Cardiac ventricle fibroblast (primary cell): ENCODE measurements at places on chromosomes 5 and 9. TPM values are rescaled to one million over a fixed set of nuclear protein-coding genes. Genes with fewer than 3 reads are reported as not detected.

ANKRD18A gene
- total RNA-seq = not detected in 2 replicates

CATSPER3 gene
- not detected in 2 replicates for total RNA-seq

OR4F3 gene
- not detected in 2 replicates for total RNA-seq

TOR2A gene
- total RNA-seq = 6.9 and 7.1 TPM in 2 replicates

SAPCD2 gene
- 0.34 and 0.75 TPM in 2 replicates for total RNA-seq

PCDHB4 gene
- 0.64 and 0.75 TPM in 2 replicates for total RNA-seq

AUH gene
- 12.2 and 21.2 TPM in 2 replicates for total RNA-seq

MOB3B gene
- 0.06 and 0.15 TPM in 2 replicates for total RNA-seq

CDX1 gene
- total RNA-seq = not detected in 2 replicates

ARL14EPL gene
- total RNA-seq = not detected in 2 replicates

FBLL1 gene
- 0.29 and 0.56 TPM in 2 replicates for total RNA-seq

LIX1 gene
- not detected in 2 replicates for total RNA-seq

FAT2 gene
- total RNA-seq = 0.05 and 0.06 TPM in 2 replicates

BARHL1 gene
- total RNA-seq = not detected in 2 replicates

ADAMTSL1 gene
- 20.9 TPM in 2 replicates for total RNA-seq

NPR3 gene
- total RNA-seq = 6.5 and 7.2 TPM in 2 replicates

TMEM174 gene
- total RNA-seq = not detected in 2 replicates

WDR31 gene
- total RNA-seq = 0.81 and 0.98 TPM in 2 replicates

TRAPPC13 gene
- total RNA-seq = 7.3 and 7.6 TPM in 2 replicates

SPAG8 gene
- 1.4 TPM in 1 of 2 replicates, not detected in the other for total RNA-seq

TMOD1 gene
- total RNA-seq = 0.06 and 0.39 TPM in 2 replicates

DNAJC21 gene
- 22.8 and 33.4 TPM in 2 replicates for total RNA-seq

STK10 gene
- total RNA-seq = 24.2 and 24.7 TPM in 2 replicates

IFNA17 gene
- not detected in 2 replicates for total RNA-seq

SLC1A1 gene
- 16.2 and 18.7 TPM in 2 replicates for total RNA-seq

SAXO1 gene
- 0.20 and 3.6 TPM in 2 replicates for total RNA-seq

DND1 gene
- not detected in 2 replicates for total RNA-seq

FAXDC2 gene
- total RNA-seq = 17.4 and 20.8 TPM in 2 replicates

SLCO6A1 gene
- not detected in 2 replicates for total RNA-seq

SPINK14 gene
- total RNA-seq = not detected in 2 replicates

GRM6 gene
- not detected in 2 replicates for total RNA-seq

CTSV gene
- not detected in 2 replicates for total RNA-seq

ZNF608 gene
- 32.4 and 35.3 TPM in 2 replicates for total RNA-seq

PCDHGA4 gene
- 5.8 and 6.8 TPM in 2 replicates for total RNA-seq

HINT1 gene
- 73.1 and 96.7 TPM in 2 replicates for total RNA-seq

ADAMTSL2 gene
- 5.8 and 6.8 TPM in 2 replicates for total RNA-seq

IARS1 gene
- total RNA-seq = 72.6 and 80.5 TPM in 2 replicates

ORM2 gene
- not detected in 2 replicates for total RNA-seq

TCF7 gene
- total RNA-seq = 0.34 and 0.62 TPM in 2 replicates

EQTN gene
- not detected in 2 replicates for total RNA-seq

C9orf50 gene
- 0.12 TPM in 1 of 2 replicates, not detected in the other for total RNA-seq

SLC36A2 gene
- not detected in 2 replicates for total RNA-seq

GGTA1 gene
- total RNA-seq = 0.25 and 1.1 TPM in 2 replicates

EGFLAM gene
- 1.6 and 4.8 TPM in 2 replicates for total RNA-seq

ZNF782 gene
- 0.87 and 1.5 TPM in 2 replicates for total RNA-seq

ENC1 gene
- total RNA-seq = 3.8 and 4.8 TPM in 2 replicates

FBP2 gene
- not detected in 2 replicates for total RNA-seq
